ENCODE measurements at places on chromosomes 1 and 21.

DNA sequence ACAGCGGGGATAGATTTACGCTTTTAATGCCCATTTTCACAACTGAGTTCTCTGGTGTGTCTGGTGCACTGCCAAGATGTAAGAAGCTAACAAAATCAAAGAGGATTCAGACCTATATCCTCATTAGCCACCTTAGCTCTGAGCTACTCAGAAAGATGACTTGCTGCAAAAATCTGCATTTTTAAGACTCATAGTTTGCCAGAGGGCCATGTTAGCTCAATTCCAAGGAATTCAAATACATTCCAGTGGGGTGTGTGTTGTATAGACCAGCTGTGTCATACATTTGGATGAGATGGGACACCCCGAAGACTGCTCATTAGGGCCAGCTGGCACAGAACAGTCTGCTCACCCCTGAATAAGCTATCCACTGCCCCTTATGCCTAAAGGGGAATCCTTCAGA lies 8.9 kb downstream of the DENND2D start:
- no peak for DNase-seq

GRCh38 chr1:201466492-201466891 lies 2.5 kb downstream of the PHLDA3 start:
- DNase-seq: no peak

DNA sequence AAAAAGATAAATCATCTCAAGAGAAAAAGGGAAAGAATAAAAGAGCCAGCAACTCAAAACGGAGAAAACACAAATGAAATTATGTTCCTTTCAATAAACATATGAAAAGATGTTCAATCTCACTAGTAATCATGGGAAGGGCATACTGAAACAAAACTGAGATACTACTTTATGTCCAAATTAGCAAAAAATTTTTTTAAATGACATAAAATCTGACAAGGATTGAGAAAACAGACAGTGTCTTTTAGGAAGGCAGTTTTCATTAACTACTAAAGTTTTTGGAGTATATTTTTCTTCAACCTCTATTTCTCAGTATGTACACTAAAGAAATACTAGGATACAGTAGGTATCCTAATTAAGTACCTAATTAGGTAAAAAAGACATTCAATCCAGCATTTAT lies 73.3 kb downstream of the ARID4B start:
- DNase-seq: no peak

DNA sequence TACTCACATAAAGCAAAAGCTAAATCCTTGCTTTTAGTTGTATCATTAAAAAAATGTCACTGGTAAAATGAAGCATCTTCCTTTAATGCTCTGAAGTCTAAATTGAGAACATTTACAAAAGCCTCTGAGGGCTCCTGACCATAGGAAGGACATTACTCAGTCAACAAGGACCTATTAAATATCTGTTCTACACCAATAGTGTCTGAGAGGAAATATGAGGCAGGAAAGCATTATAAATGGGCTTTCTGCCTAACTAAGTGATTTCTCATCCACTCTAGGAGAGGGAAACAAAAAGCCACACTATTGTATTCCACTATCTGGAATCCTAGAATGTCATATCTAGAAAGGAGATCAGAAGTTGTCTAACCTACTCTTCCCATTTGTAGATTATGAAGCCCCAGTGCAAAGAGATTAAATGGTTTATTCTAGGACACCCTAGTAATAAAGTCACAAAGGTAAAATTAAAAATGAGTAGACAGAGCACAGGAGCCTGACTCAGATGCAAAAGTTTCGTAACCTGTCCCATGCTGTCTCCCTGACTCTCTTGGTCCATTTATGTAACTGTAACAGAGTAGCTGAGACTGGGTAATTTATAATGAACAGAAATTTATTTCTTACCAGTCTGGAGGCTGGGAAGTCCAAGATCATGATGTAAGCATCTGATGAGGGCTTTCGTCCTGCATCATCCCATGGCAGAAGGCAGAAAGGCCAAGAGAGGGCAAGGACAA lies 17.6 kb downstream of the RGS1 start:
- DNase-seq: no peak

- DNase-seq: no peak
Measured at GRCh38 chr1:100953960-100954730, 58.3 kb downstream of the SLC30A7 start.

DNA sequence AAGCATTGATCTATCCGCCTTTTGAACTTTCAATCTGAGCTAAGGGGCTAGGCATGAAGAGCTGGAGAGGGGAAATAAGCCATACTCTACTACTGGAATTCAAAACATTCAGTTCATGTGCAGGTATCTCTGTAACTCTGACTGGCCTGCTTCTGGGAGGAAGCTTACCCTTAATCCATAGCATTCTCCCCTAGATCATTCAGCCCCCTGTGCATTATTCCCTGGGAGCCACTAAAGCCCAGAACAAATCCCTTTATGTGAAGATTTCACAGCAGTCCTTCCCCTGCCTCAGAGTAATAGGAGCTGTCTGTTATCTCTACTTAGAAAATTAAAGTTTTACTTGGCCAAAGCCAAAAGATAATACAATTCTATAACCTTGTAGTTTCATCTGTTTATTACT lies 300.7 kb downstream of the SEC16B start:
- no peak for DNase-seq

DNA sequence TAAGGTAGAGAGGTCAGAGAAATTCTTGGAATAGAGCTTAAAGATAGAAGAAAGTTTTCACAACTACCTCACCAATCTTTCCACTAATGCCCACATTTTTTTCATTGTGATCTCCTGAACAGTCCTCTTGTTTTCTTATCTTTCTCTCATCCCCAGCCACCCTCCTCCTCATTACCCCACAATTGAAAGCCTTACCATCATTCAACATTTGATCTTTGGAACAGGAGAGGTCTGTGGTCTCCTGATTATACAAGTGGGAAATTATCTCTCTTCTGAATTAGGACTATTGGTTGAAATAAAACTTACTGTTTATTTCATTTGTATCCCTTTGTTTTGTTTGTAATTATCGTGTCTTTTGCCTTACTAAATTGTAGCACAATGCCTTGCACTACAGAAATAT lies 29.6 kb downstream of the DNAH14 start:
- DNase-seq: no peak

DNA sequence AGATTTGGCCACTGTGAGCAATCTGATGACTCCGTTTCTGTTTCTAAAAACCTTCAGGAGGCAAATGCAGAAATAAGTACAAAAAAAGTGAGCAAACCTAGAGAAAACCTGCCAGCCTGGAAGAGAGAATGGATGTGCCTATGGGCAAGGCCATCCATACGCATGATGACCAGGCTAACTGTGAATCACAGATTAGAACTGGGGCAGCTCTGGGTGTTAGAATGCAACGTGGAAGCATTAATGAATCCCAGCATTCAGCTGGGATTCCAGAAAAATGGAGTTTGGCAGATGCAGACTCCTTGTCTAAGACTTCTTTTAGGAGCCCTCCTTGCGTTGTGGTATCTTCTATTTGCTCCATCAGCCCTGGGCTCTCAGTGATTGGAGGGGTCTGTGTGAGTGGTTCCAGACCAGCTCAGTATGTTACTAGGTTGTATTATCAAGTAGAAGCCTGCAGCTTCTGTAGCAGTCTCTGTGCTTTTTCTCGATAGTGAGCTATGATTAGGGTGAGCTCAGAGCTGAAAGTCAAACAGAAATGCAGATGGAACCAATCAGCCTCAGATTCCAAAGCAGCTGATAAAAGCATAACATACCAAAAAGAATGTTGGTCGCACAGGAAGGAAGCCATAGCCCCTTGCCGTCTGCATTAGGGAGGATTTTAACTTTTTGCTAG lies 154.0 kb downstream of the PSMG1 start:
- no peak for DNase-seq

DNA sequence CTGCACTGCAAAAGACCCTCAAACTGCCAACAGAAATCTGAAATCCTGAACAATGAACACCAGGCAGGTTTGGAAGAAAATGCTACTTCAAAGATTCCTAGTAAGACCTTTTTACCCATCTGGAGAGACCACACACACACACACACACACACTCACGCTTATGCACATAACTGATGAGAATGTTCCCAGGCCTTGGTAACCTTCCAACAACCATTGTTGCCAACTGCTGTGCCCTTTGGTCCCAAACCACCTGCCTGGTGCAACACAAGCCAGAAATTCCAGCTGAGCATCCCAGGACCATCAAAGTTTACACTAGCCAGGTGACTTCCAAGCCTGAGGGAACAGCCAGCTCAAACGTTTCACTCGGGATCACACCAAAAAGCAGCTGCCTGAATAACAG lies 56.9 kb downstream of the SEC16B start:
- DNase-seq: no peak

- DNase-seq: no peak
Measured at GRCh38 chr1:228291906-228292608, 84.2 kb downstream of the OBSCN start.

GRCh38 chr1:36771240-36771639 lies 263.1 kb downstream of the GRIK3 start:
- no peak for DNase-seq

GRCh38 chr1:14674030-14674429 lies 75.5 kb downstream of the KAZN start:
- DNase-seq: no peak

- no peak for DNase-seq
Measured at GRCh38 chr1:87515781-87516180, 187.1 kb downstream of the LMO4 start.

GRCh38 chr1:50098591-50099021 lies 10.1 kb upstream of the ELAVL4 start:
- no peak for DNase-seq

- DNase-seq: no peak
Measured at GRCh38 chr1:113675302-113675701, 84.0 kb downstream of the PHTF1 start.

DNA sequence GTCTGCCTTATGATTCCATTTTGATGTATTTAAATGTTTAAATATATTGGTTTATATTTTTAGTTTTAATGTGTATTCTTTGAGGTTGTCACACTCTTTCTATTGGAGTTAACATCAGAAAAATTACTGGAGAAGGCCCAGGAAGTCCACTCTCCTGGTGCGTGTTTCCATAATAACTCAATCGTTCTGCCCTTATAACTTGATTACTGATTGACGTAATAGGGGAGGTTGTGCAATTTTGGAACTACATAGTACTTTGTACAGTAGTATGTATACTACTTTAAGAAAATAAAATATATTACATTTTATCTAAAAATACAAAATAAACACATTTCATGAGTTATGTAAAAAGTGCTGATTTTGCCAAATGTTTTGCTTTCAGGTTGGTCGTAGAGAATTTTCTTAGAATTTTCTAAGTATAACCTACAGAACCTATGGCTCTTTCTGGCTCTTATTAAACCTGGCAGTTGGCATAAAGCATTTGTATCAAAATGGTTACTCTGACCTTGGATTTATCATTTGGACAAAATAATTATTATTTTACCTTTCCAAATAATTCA lies 5.7 kb downstream of the PLA2G4A start:
- DNase-seq: no peak

- DNase-seq: no peak
Measured at GRCh38 chr1:206655471-206655882, 20.1 kb downstream of the DYRK3 start.

DNA sequence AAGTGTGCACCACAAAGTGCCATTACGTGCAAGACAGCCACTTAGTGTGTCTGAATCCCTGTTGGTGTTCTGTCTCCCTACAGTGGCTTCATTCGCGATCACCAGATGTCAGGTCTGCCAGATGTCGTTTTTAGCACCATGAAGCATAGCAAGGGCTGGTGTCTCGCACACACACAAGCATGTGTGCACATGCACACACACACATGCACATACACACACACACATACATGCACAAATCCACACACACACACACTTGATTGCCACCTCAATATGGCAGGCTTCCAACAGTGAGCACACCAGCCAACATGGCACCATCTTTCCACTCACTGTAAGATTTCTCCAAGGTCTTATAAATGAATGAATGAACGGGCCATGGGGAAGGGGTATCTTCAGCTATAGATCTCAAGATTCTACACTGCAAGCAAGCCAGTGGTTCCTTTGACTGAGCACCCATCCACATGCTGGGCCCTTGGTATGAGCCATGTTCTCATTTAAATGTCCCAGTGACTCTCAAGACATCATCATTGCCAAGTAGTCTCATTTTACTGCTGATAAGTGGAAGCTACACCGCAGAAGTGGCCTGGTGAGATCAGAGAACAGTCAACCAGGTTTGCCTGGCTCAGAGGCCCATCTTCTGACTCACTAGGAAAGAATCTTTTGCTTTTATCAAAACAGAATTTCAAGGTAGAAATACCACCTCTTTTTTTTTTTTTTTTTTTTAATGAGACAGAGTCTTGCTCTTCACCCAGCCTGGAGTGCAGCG lies 84.9 kb downstream of the SIM2 start:
- DNase-seq: no peak

- DNase-seq: no peak
Measured at GRCh38 chr21:29640080-29640508, 299.7 kb downstream of the GRIK1 start.

- DNase-seq: no peak
Measured at GRCh38 chr1:4526747-4527146, 127.7 kb upstream of the AJAP1 start.

DNA sequence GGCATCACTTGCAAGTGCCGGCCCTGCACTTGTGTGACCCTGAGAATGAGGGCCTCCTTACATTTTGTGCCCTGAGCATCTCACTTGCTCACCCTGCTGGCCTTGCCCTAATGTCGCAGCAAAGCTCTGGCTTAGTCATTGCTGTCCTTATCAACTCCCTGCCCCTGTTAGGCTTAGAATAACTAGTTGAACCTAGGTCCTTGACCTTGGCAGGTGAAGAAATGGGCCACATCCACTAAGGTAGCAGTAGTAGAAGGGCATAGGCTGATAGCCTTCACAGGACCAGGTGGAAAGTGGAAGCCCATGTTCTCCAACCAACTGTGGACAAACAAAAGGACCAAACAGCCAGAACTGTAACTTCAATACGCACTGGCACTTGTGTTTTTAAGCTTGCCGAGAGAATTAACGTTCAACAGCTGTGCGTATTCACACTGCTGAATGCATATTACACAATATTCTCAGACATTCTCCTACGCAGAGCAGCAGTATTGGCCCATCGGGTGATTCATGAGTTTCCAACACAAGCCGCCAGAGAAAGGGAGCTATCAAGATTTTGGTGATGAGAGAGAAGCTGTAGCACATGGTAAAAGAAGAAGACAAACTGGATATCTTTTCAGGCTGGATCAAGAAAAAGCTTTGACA lies 27.7 kb upstream of the PTGFRN start:
- peak; percentile 96 for DNase-seq

DNA sequence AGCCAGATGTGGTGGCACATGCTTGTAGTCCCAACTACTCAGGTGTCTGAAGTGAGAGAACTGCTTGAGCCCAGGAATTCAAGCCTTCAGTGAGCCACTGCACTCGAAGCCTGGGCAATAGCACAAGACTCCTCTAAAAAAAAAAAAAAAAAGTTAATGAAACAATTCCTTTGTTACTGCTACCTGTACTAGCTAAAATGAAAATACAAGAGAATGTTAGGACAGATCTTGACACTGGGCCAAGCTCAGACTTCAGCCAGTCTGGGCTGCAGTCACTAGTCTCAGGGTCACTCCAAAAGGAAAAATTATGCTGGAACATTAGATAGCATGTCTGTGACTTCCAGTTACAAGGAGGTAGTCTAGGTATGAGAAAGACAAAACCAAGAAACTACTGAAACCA lies 56.5 kb downstream of the TRIM33 start:
- DNase-seq: no peak

- no peak for DNase-seq
Measured at GRCh38 chr1:34696230-34696629, 58.6 kb upstream of the GJB5 start.

Data from vagina (tissue), 2 donors.